ENCODE measurements at places on chromosomes 5 and 9.

DNA sequence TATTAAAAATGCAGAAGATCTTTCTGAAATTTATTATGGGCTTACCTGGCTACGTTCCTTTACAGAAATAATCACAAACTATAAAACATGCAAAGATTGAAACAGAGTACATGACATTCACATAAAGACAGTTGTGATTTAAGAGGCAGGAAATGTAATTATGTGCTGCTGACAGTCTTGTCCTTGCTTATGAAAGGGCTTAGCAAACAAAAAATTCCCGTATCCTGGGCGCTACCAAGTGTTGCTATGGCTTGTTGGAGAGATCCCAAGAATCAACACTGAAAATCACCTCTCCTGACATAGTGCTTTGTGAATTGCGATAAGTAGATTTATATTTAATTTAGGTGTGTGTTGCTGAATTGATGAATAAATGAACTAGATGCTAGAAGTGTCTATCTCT lies 352.5 kb upstream of the C9orf72 start:
- no peak for DNase-seq

GRCh38 chr5:94181895-94182294 lies 436.5 kb downstream of the KIAA0825 start:
- DNase-seq, result no peak

DNA sequence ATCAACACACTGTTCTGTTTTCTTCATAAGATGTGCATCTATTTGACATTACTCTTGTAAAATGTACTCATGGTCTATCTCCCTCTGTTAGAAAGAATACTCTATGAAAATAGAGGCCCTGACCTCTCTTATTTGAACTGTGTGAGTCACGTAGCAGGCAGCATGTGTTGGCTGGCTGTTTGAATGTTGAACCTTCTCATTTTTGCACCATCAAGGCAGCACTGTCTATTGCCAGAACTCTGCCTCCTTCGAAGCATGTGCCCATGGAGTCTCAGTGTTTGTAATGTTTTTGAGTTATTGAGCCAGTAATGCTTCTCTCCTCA lies 144.4 kb downstream of the ALDH1A1 start:
- DNase-seq, result peak; percentile 16

GRCh38 chr9:134677743-134678142 lies 36.1 kb downstream of the COL5A1 start:
- no peak for DNase-seq

GRCh38 chr9:16425562-16426231 lies 444.8 kb downstream of the BNC2 start:
- DNase-seq, result peak; percentile 71

DNA sequence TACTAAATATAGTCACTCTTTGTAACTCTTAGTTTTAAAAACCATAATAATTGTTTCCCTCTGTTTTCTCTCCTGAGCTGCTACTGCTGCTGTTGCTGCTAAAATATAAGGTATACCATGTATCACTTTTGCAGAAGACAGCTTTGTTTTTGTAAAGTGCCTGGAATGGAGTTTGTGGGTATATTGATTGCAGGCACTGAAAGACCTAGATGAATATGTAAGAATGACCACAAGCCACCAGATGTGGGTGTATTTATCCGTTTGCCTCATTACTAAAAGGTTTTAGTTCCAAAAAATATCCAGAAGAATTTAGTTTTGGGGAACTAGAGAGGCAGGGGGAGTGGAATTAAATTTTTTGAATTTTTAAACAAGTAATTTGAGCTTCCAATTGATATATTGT lies 151.1 kb upstream of the CDKN2B start:
- DNase-seq, result peak; percentile 54

DNA sequence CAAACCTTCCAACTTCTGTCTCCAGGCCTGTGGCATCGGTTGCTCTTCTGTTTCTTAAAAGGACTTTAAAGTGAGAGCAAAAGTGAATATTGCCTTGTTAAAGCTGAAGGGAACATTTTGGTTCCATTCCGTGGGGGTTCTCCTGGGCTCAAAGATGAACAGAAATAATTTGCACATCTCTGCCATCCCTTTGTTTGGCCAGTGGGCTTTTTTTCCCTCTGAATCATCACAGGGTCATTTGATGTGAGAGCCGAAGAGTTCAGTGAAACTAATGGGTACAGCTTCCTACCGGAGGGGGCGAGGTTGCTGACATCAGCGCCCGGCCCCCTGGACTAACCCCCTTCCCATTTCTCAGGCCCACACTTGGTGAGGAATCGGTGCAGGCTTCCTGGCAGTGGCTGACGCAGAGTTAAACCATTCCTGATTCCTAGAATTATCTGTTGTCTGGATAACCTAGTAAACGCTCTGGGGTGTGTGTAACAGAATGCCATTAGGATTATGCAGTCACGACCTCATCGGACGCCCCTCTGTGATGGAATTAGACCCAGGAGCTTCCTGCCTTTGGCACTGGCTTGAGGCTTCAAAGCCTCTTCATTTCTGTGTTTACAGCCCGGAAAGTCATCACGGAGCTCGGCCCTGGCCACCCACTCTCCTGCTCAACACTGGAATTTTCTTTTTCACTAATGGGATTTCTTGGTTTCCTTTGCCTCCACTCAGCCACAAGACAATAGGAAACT lies 61.6 kb upstream of the RPL26L1 start:
- peak; percentile 92 for DNase-seq

DNA sequence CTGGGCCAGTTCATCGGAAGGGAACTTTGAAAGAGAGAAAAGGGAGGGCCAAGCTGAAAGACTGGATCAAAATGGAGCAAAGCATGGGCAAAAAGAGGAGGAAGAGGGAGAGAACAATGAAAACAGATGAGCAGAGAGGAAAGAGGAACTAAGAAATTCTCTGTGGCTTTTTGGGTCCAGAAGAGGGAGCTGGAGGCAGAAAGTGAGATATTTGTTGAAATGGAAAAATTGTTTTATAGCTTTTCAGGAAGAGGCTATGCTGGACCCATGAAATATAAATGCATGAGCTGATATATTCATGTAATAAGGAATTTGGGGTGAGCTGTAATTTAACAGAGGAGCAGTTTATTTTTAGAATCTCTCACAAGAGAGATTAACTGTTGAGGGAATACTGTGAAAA lies 457.3 kb downstream of the DMAC1 start:
- no peak for DNase-seq

DNA sequence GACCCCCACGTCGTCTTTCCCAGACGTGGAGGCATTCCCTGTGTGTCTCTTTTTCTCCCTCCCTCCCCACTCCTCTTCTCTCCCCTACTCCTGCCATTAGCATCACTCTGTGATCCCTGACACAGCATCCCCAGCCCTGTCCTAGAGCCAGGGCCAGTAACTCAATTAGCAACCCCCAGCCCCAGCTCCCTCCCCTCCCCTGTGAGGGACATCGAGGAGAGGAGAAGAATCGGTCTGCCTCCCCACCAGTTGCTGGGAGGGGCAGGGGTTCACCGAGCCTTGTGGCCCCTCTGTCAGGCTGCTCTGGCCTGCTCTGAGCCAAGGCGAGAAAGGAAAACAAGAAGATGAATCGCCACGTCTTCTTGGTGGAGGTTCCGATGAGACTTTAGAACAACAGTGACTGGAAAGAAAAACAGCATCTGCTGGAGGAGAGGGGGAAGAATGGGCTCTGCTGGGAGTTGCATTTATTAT lies 123.1 kb downstream of the PAPPA start:
- no peak for DNase-seq

All from fibroblast of villous mesenchyme (primary cell).